NCI-H1105 (cell line): ENCODE measurements at places on chromosomes 13 and 19.

GRCh38 chr13:45949161-45949560, 97.6 kb upstream of the SIAH3 start:
- DNase-seq = no peak

DNA sequence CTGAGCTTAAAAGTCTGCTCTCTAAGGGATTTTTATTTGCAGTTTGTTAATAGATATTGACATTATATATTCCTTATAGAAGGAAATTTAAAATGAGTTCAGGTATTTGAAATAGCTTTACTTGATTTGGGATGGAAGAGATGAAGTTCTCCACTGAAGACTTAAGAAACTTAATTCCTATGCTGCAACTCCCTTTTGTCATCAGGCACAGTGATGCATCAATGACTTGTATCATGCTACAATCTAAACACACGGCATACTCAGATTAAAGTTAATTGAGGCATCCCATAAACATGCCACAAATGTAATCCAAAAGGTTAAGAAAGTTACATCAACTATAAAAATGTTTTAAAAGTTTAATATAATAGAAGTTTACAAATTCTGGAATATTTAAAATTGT, 109.0 kb downstream of the STARD13 start:
- DNase-seq = no peak

DNA sequence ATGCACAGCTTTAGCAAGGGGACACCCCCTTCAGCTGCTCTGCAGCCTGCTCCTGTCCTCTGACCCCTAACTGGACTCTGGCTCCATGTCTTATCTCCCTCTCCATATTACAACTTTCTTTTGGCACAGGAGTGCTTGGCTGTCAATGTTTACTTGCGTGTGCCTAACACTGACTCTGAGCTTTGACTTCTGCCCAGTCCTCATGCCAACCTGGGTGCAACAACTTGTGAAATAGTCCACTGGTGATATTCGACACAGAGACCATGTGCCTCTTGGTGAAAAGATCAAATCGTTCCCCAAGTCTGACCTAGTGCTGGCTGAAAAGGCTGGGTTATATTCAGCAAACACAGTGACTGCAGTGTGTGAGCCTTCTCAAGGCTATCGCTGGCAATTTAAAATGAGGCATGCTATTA, 34.1 kb upstream of the KLF12 start:
- no peak for DNase-seq

DNA sequence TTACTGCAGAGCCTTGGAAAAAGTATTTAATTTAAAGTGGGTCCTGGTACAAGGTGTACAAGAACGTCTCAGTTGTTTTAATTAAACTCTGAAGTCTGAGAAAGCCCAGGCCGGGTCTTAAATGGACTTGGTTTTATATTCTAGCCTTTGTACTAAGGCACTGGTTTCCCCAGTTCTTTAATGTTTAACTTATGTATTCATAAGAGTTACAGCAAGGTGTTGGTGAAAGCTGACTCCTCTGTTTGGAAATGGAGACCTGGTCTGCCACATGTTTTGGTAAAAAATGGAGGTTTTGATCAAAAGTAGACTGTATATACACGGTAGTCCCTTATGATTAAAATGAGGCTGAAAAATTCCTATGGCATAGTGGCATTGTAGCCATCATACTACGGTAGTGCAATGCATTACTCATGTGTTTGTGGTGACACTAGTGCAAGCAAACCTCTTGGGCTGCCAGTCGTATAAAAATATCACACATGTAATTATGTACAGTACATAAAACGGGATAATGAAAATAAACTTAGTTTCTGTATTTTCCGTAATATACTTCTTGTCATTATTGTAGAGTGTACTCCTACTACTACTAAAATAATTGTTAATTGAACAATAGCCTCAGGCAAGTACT, 883.4 kb upstream of the SPRY2 start:
- DNase-seq = no peak

GRCh38 chr19:35327642-35328041, 1.3 kb upstream of the CD22 start:
- DNase-seq = no peak

DNA sequence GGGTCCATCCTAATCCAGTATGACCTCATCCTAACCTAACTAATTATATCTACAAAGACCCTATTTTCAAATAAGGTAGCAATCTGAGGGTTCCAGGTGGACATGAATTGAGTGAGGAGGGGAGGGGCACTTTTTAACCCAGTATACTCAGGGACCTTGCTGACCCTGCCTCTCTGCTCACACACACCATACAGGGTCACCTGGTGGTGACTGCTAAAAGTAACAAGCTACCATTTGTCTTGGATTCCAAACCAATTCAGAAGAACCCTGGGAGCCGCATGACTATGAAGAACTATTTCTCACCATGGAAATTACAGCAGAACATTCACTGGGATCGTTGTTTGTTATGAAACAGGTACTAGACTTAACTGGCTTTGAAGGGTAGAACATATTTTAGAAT, 151.9 kb downstream of the LACC1 start:
- DNase-seq = no peak

DNA sequence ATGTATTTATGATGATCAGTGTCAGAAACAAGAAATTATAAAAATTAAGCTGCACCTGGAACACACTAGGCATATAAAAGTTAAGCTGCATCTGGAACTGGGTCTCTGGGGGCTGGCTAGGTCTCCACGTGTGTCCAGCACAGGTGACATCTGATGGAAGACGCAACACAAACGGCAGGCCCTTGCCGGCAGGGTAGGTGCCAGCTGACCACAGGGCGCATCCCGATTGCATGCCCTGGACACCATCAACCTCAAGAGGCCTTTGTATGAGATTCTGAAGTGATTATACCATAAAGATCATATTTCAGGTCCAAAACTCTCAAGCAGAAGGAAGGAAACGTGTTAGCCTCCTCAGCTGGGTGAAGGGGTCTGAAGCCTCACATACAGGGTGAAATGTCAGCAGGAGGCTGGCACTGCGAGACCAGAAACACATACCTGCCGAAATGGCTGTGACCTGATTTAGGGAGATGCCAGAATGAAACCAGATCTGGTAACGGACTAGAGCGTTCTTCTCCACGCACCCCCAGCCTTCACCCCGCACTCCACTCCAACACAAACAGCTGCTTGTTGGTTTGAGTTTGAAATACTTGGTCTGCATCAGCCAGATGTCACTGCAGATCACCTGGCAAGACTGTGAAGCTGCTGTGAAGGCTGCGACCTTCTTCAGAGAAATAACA, 37.3 kb downstream of the COL4A1 start:
- no peak for DNase-seq

DNA sequence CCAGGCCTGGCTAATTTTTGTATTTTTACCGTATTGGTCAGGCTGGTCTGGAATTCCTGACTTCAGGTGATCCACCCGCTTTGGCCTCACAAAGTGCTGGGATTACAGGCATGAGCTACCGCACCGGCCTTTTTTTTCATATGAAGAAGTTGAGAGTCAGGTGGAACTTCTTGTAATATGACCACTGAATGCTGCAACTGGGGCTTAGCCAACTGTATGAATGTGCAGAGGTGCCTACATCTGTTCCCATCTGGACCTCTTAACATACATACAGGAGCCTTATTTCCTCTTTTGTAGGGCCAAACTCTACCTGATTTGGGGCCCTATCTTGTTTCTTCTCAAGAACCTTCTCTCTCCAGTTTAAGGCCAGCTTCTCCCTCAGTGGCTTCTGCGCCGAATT, 11.9 kb upstream of the GGACT start:
- DNase-seq = no peak

DNA sequence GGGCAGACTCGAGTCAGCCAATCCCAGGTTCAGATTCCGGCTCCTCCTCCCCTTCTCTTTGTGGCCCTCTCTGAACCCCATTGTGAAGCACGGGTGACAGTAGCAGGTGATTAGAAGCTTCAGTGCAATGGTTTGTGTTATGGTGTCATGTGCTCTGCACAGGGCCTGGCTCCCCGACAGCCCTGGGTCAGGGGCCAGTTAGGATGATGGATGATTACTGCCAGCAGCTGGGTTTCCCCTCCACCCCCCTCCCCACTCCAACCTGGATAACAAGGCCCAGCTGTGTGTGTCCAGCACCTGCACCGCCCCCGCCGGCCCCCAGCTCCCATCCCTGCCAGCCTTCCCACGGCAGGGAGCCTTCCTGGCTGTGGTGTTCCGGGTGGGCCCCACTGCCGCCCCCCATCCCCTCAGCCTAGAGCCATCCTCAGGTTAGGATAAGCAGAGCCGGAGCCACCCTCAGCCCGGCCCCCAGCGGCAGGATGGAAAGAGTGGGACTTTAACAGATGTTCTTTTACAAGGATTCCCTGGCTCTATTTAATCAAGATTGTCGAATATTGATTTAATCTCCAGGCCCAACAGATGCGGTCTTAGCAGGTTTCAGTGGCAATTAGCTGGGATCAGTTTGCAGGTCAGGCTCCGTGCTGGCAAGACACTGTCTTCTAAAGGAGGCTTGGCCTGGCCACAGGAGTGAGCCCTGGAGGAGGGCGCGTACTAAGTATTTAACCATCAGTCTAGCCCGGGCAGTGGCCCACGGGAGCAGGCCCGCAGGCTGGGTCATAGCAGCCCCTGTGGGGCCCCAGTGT, 156.2 kb downstream of the SIPA1L3 start:
- DNase-seq = no peak

DNA sequence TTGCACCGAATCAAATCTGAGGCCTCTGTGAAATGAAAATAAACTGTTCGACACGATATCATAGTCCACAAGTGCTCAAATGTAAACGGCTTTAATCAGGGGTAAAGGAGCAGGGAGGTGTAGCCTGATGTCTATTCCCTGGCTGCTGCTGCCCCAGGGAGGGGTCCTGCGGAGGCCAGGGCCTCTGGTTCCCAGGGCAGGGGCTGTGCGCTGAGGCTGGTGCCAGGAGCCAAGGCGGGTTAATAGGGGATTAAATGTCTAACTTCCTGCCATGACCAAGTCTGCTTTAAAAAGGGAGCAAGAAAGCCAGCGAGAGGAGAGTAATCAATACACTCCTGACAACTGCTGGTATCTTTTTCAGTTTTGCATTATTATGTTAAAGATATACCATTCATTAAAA, 59.4 kb downstream of the ZNF536 start:
- no peak for DNase-seq

DNA sequence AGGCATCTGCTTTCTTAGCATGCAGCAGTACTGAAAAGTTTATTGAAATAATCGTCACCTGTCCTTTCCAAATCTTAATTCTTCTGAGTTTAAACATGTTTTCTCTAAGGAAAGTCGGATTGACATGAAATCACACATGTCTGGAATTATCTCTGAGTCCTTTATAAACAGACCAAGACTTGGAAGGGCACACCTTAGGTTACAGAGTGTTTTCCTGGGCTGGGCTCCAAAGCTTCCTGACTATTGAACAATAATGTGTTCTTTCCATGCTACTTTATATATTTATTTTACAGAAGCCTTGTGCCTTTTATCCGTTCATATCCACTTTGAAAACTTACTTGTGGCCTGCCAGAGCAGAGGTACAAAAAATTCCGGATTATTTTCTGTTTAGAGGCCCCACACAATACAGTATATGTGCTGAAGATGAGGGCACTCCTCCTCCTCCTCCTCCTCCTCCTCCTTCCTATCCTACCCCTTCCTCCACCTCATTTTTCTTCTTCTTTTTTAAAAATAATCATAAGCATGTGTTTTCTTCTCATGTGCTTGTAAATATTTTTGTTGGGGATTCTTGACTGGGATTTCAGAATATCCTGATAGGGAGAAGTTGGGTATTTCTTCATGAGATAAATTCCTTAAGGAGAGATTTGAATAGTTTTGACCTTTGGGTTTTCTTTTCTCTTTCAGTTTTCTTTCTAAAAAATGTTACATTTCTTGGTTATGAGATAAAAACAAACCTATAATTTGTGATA, 52.3 kb downstream of the LRCH1 start:
- no peak for DNase-seq

GRCh38 chr19:1163934-1164683, 10.0 kb downstream of the SBNO2 start:
- no peak for DNase-seq

DNA sequence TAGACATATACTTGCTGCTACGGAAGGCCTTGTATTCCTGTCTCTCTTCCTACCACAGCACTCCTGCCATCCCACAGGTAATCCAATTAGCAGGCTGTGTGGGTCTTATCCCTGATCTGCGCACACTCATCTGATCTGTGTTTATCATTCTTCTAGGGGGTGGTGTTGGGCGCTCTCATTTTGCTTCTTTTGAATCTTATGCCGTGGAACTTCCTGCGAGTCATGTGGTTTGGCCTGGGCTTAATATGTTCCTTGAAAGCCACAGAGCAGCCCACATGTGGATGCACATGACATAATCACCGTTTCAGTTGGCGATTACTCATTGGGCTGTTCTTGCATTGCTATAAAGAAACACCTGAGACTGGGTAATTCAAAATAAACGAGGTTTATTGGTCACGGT, 7.5 kb downstream of the RASA3 start:
- DNase-seq = no peak

DNA sequence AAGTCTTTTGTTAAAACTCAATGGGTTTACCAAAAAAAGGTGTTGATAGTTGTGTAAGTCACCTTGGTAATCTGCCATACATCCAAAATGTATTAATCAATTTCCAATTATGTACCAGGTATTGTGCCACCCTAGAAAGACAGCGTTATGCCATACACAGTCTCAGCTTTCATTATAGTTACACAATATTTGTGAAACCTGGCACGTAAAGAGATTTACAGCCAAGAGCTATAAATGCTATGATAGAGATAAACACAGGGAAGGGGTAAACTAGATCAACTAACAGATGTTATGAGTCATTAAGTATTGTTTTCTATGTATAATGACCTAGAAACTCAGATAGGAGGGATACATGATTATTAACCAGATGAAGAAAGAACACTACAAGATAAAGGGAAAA, 725.6 kb upstream of the SLITRK5 start:
- no peak for DNase-seq

DNA sequence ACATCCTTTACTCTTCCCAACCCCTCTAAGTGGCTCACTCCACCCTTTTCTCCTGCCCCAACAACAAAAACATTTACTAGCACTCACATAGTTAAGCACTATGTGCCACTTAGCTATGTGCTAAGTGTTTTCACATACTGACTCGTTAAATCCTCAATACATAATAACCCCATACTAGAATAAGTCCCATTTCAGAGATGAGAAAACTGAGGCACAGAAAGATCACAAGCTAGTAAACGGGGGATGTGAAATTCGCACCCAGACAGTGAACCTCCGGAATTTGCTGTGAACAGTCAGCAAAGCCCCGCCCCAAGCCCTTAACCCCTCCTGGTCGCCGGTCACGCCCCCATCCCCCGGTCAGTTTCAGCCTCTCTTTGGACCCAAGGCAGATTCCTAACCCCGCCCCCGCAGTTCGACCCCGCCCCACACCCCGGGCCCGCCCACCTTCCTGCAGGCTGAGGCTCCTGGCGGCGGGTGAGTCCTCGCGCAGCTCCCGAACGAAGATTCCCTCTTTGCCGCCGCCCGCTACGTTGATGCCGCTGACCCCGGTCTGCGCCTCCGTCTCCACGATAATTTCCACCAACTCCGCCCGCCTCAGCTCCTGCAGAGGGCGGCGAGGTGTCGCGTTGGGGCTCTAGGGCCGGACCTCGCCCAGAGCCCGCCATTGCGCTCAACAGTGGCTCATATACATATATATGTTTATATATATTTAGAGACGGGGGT, 9.8 kb downstream of the PRX start:
- peak; percentile 30 for DNase-seq
